Activated T-helper 1 cell treated with anti-CD3 and anti-CD28 coated beads, Interleukin-2, amount 50 U/mL, for 16 hours (primary cell): ENCODE measurements at places on chromosomes 2 and 18.

- DNase-seq = no peak
These were observed 237.6 kb downstream of the ALPK2 start for GRCh38 chr18:58391231-58391825.

DNA sequence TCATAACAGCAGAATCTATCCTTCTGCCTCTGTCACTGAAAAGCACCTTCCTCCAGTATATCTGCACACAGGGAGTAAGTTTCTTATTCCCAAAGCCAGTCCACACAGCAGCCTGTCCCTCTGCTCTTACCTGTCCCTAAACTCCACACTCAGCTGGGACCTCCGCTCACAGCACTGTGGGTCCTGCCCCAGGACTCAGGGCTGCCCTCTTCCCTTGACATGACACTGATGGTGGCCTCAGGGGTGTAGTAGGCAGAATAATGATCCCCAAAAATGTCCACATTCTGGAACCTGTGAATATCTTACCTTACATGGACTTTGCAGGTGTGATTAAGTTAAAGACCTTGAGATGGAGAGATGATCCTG is 39.7 kb upstream of the EML4 start:
- no peak for DNase-seq

DNA sequence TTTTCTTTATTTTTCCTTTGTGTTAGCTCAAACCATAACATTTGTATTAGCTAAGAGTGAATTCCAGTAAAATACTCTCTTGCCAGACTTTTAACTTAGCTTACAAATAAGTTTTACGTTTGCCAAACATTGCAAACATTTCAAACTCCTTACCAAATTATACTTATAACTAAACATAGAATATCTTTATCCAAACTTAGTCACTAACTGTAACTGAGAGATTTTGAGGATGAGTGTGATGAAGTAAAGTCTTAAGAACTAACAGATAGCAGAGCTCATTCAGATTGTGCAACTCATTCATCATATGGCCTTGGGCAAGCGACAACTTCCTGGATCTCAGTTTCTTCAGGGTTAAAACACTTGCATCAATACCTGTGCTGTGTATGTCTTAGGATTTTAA is 533.7 kb downstream of the TDRD15 start:
- DNase-seq = no peak

DNA sequence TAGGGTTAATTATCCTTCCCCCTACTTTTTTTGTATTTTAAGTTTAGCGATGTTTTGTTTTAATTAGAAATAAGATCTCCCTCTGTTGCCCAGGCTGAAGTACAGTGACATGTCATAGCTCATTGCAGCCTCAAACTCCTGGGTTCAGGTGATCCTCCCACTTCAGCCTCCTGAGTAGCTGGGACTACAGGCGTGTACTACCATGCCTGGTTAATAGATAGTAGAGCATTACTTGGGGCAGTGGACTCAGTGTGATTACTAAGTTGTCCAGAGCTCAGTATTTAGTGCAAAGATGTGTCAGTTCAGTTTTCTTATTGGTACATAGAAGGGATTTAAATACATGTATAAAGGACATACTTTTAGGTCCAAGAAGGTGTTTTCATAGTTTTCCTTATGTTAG is 9.5 kb upstream of the ADGRF3 start:
- no peak for DNase-seq

DNA sequence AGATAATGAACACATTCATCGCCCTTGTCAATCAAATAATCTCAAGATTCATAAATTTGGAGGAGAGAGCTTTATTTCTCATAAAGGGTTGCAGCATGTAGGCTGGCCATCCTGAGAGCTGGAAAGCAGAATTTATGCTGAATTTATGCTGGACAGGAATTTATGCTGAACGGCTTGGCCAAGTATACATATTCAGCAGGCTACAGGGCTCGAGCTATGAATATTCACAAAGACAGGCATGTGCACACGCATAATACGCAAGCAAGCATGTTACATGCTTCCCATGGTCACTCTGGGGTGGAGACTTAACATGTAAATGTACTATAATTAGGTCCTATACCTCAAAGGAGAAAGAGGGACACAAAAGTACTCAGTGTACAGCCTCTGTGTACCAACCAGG is 618.8 kb downstream of the METTL4 start:
- no peak for DNase-seq

DNA sequence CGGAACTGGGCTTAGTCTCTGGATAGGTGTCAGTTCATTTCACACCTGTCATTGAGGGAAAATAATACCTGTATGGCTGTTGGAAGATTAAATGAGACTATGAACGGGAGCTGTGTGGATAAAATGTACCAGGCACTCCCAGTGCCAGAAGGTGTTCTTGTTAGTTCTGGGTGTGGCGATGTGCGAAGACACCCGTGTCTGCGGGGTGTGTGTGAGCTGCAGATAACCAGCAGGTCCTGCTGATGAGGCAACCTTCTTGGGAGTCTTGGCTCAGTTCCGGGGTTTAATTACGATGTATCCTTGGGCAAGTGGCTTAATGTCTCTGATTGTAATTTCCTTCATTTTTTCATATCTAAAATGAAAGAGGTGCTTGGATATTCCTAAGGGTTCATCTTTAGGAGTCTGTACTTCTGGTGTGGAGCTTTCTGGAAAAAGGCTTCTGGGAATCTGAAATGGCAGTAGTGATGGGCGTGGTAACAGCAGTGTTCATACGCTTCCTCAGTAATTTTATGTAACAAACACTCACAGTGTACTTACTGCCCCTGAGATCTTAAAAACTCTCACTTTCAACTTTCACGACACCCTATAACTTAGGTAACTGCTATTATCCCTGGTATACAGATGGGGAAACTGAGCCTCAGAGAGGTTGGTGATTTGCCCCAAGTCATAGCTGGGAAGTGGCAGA is 35.0 kb downstream of the NEDD4L start:
- DNase-seq = no peak

DNA sequence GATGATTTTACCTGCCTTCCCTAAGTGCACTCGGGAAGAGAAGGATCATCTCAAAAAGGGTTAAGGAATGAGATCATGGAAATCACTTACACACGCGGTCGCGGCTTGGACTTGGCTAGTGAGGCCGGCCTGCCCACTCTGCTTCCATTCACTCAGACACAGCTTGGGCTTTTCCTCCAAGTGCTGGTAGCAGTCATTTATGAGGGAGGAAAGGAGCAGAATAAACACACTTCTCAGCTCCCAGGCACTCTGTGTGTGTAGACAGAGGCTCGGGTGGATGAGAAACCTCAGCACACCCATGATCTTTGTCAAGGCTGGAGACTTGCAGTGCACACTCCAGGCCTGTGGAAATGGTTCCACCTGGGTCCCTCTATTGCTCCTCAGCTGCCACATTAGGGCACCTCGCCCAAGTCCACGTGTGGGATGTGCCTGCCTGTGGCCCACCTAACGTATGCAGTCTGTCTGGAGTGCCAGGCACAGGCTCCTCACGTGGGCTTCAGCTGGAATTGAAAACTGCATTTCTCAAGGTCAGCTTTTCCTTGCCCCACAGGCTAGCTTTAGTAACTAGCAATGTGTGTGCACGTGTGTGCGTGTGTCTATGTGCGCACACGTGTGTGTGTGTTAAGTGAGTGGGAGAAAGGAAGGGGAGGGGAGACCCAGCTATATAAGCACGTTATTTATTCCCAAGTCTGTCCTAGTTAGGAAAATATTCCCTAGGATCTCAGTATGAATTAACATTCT is 288.4 kb downstream of the SOX11 start:
- DNase-seq = no peak

GRCh38 chr2:180905461-180905860 is 74.9 kb upstream of the UBE2E3 start:
- no peak for DNase-seq

DNA sequence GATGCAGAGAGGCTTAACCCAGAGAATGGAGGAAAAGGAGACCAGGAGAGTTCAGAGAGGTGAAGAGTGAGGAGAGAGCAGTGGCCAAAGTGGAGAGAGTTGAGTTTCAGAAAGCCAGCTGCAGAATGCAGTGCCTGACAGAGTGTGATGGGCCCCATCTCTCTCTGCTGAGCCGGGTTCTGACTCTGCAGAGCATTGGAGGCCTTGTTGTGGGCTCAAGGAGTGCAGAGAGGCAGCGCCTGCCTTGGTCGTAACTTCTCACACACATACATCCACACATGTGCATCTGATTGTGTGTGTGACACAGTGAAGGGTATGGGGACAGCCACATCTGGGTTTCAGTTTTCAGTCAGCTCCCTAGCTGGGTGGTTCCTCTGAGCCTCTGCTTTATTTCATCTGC is 58.8 kb downstream of the AGAP1 start:
- DNase-seq = no peak

GRCh38 chr18:50678651-50679050 is 118.8 kb downstream of the MAPK4 start:
- DNase-seq = no peak

DNA sequence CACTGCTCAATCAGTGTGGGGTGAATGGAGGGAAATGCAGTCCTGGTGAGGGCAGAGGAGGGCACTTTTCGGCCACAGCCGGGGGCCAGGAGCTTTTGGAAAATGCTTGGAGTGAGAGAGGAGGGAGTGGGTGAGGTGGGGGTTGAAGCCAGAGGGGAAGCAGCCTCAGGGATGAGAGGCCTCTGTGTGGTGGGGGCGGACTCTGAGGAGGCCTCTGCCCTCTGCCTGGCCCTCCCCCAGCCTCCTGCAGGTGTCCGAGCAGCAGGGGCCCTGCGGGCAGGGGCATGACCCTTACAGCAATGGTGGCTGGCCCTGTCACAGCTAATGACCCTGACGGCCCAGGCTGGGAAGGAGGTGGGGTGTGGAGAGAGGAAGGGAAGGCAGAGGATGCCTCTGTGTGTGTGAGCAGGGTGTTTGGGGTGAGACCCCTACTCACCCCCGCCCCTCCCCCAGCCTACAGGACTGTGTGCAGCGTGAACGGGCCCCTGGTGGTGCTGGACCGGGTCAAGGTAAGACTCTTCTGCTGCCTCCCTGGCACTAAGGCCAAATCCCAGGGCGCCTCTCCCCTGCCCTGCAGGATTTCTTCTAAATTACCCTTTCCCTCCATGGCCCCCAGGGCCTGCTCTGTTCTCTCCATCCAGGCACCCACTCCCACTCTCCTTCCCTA is 7.6 kb downstream of the ATP6V1B1 start:
- DNase-seq = no peak

GRCh38 chr2:143229952-143230351 is 100.7 kb downstream of the ARHGAP15 start:
- DNase-seq = no peak

- no peak for DNase-seq
These were observed 3.6 kb downstream of the IGFBP2 start for GRCh38 chr2:216636551-216637450.

- DNase-seq = no peak
These were observed 956.4 kb downstream of the CPS1 start for GRCh38 chr2:211512806-211513205.

DNA sequence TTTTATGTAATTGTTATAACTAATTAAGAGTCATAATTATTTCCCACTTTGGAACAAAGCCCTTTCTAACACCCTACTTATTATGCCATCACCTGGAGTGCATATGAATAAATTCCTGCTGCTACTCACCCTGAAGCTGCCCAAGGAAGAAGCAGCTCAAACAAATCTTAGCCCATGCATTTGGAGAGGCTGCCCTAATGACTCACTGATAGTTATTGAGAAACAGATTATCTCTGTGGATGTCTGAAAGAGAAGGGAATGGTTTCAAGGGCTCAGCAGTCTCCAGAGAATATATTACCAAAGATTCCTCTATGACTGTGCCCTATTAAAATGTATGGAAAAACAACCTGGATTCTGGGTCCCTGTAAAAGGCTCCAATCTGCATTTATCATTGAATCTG is 81.0 kb downstream of the GPR39 start:
- no peak for DNase-seq

GRCh38 chr2:237729681-237730475 is 68.7 kb upstream of the RBM44 start:
- no peak for DNase-seq

GRCh38 chr2:22153931-22154613 is 1030.3 kb downstream of the TDRD15 start:
- DNase-seq = no peak

GRCh38 chr2:102001767-102002142 is 10.0 kb downstream of the IL1R2 start:
- DNase-seq = no peak

DNA sequence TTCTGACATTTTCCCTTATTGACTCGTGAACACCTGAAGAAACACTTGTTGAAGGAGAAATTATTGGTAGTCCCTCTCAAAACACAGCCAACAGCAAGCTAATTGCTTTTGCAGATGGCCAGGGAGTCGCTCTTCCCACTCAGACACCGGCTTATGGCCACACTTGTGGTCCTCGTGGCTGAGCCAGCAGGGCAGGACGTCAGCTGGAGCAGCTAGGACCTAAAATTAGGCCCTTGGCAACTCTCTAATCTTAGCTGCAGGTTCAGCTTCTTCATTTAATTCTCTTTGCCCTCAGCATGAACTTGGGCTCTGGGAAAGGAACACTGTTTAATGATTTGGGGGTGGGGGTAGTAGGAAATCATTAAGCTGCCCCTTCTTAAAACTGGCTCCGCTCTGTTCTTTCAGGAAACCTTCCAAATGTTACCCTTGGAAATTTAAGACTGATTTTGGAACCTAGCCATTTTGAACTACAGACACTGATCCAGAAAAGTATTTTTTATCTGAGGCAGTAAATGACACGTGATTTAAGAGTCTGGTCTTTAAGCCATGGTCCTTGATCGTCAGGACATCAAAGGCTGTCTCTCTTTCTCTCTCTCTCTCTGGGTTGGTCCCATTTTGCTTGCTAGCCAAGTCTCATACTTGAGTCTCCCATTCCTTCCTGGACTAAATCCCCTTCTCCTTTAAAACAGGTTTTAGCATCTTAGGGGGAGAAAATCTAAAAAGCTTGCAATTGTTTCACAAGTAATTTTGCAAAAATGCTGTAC is 77.5 kb downstream of the CDK15 start:
- no peak for DNase-seq

DNA sequence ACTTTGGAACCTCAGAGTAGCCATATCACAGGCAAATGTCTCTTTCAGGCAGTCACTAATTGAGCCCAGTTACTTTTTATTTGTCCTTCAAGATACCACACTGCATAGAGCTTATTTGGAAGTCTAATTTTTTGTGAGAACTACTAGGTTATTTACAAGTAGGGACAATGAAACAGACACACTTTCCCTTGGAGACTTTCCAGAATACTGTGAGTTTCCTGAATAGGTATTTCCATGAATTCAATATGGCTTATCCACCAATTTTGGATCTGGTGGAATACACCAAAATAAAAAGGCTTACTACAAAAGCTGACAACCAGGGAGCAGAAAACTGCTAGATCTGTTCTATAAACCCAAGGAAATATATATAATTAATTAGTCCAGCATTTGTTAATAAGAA is 83.3 kb downstream of the NRXN1 start:
- DNase-seq = no peak

- no peak for DNase-seq
These were observed 77.3 kb downstream of the VWA3B start for GRCh38 chr2:98164256-98164655.

DNA sequence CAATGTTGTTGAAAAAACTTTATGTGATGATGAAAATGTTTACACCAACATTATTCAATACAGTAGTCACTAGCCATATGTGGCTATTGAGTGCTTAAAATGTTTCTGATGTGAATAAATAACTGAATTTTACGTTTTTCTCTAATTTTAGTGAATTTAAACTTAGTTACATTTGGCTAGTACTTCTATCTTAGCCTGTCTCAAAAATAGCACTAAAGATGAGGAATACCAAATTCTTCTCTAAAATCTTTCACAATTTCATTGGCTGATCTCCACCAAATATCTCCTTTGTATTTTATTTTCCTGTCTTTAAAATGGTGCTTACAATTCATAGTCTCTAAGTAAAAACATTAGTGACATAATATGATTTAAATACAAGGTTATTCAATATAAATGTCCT is 83.7 kb upstream of the RND3 start:
- DNase-seq = no peak
